ENCODE measurements at places on chromosomes 3 and 15.

DNA sequence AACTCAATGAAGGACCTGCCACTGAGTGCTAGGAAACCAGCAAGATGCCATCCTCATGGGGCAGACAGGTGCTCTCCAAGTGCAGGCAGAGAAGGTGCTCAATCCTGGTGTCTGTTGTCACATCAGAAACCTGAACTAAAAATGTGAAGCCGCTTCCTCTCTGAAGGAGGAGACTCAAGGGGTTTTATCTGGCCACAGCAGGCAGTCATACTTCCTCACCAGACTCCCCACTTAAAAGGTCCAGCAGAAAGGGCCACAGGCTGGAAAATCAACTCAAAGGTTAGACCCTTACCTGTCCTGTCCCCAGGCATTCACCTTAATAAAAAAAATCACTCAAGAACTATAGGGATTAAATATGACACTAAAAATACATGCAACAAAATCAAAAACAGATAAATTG, 4.8 kb downstream of the CCDC12 start:
- DNase-seq = no peak

DNA sequence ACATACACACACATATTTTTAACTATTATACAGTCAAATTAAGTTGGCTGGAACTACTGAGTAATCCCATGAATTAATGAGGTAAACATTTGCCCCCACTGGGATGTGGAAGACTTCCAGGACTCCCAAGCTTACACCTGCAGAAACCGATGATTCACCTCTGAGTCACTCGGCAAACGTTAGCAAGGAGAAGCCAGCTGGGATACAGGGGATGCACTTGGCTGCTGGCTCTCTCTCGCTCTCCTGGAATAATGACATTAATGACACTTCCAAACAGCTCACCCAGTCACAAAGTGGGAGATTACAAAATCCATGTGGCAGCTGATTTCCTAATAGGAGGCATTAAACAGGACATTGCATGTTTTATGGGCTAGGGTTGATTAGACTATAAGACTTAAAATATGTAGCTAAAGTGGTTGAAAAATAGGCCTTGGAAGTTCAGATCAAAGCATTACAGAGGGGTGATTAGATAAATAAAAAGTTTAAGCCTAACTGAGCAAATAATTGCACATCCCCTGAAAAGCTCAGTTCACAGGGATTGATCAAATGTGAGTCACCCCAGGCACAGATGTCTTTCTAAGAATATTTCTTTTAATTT, 500.9 kb downstream of the SOX2 start:
- DNase-seq = peak; percentile 85

GRCh38 chr3:32120471-32120870, 14.1 kb downstream of the GPD1L start:
- no peak for DNase-seq

DNA sequence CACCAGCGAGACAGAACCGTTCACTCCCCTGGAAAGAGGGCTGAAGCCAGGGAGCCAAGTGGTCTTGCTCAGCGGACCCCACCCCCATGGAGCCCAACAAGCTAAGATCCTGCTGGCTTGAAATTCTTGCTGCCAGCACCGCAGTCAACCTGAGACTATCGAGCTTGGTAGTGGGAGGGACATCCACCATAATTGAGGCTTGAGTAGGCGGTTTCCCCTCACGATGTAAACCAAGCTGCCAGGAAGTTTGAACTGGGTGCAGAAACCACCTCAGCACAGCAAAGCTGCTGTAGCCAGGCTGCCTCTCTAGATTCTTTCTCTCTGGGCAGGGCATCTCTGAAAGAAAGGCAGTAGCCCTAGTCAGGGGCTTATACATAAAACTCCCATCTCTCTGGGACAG, 151.0 kb downstream of the MBNL1 start:
- no peak for DNase-seq

All from NCI-H510A treated with DMSO at 0.1 percent for 48 hours (cell line).